ENCODE measurements at places on chromosomes 2 and 18.

GRCh38 chr2:126220331-126220730 is 435.6 kb upstream of the GYPC start:
- no peak for DNase-seq

DNA sequence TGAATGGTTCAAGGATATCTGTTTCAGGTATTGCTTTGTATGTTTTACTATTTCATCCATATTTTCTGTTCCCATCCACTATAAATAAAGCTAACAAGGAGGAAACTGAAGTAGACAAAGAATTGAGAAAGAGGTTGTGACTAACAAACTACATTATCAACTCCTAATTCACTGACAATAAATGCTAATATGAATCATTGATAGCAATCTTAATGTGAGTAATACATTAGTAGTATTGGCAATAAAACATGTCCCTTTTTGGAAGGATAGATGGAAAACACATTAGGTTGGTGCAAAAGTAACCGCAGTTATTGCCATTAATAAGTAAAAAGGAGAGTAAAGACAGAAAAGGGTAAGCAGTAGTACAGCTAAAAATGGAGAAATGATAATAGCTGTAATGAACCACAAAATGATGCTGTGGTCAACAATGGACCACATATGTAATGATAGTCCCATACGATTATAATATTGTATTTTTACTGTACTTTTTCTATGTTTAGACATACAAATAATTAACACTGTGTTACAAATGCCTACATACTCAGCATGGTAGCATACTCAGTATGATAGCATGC is 104.7 kb downstream of the THADA start:
- no peak for DNase-seq

DNA sequence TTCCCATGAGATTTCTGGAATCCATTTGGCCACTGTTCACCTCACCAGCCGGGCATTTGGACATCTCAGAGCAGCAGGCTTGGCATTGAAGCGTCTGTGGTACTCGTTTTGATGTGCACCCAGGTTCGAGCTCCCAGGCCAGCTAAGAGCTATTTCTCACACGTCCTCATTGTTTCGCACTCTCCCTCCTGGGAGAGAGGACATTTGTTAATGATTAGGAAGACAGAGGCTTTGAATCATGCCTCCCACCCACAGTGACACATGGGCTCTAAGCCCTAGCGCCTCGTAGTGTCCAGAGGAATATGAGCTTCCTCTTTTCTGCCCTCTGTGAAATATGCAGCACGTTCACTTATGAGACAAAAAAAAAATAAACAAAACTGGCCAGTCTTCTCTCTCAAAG is 361.8 kb downstream of the RND3 start:
- no peak for DNase-seq

DNA sequence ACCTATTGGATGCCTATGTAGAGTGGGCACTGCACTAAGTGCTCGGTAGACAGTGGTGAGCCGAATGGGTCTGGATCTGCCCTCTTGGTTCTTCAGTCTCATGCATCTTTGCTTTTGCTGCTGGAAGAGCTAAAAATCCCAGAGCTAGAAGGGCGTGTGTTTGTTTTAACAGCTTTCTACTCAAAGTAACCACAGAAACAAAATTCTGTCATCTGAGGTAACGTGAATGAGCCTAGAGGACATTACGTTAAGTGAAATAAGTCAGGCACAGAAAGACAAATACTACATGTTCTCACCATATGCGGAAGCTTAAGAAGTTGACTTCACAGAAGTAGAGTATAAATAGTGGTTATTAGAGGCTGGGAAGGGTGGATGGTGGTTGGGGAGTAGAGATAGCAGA is 119.8 kb downstream of the PLB1 start:
- no peak for DNase-seq

DNA sequence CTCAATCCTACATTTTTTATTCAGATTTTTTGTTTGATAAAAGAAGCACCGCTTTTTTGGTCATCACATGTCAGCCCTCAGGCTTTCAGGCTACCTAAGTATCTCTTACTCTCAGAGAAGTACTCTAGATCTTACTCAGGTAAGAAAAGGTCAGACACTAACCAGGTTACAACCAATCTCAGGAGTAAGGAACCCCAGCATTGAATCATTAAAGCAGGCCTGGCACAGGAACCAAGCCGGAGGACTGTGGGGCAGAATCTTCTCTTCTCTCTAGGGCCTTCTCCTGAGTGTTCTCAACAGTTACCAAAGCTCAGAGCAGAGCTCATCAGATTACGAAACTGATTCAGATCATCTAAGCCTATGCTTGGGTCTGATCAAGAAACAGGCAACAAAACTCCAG is 28.2 kb downstream of the RBMS1 start:
- DNase-seq: no peak

DNA sequence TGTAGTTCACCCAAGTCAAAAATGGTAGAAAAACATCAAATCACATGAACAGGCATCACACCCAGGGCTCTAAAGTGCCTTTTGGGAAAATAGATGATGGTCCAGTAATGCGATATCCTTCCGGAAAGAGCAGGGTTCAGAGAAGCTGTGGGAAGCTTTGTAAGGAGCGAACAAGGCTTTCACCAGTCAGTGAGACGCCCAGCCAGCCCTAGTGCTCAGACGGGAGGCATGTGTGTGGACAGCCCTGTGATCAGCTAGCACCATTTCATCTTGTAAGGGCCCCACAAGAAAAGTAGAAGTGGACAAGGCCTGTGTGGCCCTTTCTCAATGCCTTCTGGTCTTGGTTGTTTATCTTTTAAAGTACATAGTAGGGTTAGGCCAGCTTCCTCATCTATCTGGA is 76.1 kb downstream of the SMIM21 start:
- no peak for DNase-seq

DNA sequence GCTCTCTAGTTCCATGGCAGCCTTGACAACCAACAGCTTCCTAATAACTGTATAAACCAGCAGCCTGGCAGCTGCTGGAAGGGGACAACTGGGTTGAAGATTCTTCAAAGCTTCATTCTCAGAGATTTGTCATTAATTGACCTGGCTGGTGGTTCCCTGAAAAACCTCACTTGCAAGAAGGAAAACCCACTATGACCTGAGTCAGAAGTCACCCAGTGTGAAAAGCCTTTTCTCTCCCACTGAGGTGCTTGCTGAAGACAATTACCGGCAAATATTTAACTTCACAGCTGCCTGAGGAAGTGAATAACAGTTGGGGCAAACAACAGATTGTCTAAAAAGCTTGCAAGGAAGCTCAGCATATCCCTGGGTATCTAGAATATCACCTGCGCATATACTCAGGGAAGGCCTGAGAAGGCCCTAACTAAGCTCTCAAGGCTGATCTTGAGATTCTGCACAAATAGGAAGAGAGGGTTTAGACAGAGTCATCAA is 49.9 kb downstream of the CRACDL start:
- DNase-seq: no peak

- DNase-seq: no peak
Observed at GRCh38 chr2:112572005-112572404, 12.4 kb upstream of the CHCHD5 start.

- DNase-seq: peak; percentile 45
Observed at GRCh38 chr18:80033181-80034067, 810 bp upstream of the RBFA start.

DNA sequence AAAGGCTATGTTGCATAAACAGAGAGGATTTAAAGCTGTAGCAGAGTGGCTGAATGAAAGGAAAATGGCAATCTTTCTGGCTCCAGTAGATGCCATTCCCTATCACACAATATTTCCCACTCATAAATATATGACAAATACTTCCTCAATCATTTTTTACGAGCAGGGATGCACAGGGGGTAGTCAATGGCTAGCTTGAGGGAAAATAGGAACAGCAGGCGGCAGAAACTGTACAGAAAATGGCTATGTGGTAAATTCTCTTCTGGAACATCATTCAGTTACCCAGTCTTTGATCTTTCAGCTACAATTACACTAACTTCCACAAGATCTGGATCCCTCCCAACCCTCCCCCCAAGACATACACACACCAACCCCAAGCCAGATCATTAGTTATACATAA is 127.2 kb downstream of the OLA1 start:
- DNase-seq: no peak

GRCh38 chr2:149188291-149188690 is 142.1 kb upstream of the LYPD6 start:
- no peak for DNase-seq

DNA sequence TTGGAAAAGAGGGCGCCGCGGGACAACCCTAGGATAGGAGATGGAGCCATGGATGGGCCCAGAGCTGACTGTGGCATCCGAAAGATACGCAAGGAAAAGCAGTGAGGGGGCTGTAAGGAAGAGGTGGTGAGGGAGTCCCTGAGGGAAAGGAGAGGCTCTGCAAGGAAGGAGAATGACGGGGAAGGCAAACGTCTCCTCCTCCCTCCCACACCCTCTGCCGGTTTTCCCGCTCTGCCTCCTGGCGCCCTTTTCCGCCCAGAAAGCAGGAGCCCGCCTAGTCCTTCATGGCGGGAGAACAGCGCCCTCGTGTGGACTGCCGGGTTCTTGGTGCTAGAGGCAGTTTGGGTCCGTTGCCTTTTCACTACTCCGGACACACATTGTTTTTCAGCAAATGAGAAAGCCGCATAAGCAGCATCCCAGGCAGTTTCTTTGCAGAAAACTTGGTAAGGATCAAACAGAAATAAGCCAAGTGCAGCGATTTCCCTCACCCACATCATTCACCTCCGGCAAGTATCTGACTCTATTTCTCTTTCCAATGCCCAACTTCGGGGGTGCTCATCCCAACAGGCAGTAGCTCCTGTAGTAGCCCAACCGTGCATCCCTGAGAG is 200.4 kb downstream of the INO80D start:
- DNase-seq: peak; percentile 22

- no peak for DNase-seq
Observed at GRCh38 chr2:46493971-46494250, 14.5 kb downstream of the TMEM247 start.

DNA sequence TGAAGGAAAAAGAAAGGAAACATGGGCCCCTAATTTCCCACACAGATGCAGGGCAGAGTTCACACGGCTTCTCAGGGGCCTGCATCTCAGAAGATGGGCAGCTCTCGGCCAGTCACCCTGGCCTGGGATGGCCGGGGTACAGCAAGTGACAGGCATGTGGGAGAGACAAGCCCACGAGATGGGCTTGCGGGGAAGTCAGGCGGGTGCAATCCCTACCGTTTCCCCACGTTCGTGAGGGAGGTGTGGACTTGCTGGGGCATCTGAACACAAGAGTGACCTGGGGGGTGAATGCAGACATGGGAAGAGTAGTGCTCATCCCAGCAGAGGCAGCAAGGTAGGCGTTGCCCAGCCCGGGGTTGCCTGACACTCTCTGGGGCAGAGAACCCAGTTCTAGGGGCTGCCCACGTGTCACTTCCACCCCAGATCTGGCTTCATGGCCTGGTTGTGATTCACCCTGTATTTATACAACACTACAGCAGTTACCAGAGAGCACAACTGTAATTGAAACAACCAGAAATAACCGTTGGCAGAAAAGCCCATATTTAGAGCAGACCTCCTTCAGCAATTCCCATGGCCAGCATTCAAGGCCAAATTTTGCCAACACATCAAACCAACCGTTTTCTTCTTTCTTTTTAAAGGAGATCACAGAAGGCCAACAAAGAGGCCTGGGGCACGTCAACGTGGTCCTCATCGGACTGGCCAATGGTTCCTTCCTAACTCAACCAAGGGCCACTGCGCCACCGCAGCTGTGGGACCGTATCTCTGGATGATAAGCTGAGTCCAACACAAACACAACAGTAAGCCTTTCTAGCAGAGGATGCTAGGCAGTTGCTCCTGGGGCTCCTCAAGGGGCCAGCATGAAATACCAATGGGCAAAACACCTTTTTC is 58.4 kb downstream of the PARD6G start:
- DNase-seq: no peak

- DNase-seq: no peak
Observed at GRCh38 chr2:179139506-179139905, 89.6 kb upstream of the CCDC141 start.
